ENCODE measurements at places on chromosomes 3 and 15. TPM values are rescaled to one million over a fixed set of nuclear protein-coding genes. Genes with fewer than 3 reads are reported as not detected.

TOP2B gene
- polyA plus RNA-seq: 283 TPM

- no peak for DNase-seq
These were observed 188.3 kb upstream of the THBS1 start for GRCh38 chr15:39392469-39393047.

ANKUB1 gene
- polyA plus RNA-seq: 0.46 TPM

KBTBD8 gene
- polyA plus RNA-seq: 0.92 TPM

GRCh38 chr3:67094167-67094566 is 96.1 kb downstream of the KBTBD8 start:
- DNase-seq: no peak

GRCh38 chr15:29337156-29337959 is 67.7 kb upstream of the NSMCE3 start:
- no peak for DNase-seq

GRCh38 chr3:11929531-11929930 is 74.7 kb upstream of the SYN2 start:
- DNase-seq: no peak

DNA sequence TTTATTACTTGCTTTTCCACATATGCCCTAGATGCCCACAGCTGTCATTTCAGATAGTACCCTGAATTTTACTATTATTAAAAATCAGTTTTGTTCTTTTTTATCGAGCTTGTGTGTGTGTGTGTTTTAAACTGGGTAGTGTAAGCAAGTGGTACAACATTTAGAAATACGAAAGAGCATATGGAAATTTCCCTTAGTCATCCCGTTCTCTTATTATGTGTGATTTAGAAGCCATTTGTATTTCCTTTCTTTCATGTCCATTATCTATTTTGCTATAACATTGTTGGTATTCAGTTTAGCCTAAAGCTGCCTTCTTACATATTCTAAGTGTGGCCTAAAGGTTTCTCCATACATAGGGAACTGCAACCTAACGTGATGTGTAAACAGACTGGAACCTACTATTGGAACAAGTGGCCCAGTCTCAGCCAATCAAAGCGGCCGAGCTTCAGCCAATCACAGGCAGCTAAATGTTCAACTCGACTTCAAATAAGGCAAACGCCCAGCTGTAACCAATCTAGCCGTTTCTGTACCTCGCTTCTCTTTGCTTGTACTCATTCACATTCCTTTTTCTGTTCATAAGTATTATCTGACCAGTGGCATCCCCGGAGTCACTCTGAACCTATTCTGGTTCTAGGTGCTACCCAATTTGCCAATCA is 14.7 kb upstream of the SYN2 start:
- DNase-seq: no peak

- no peak for DNase-seq
These were observed 93.0 kb upstream of the TSPAN3 start for GRCh38 chr15:77163781-77164384.

GRCh38 chr3:165359005-165359404 is 162.8 kb upstream of the SLITRK3 start:
- no peak for DNase-seq

GRCh38 chr3:183438735-183439134 is 10.3 kb upstream of the MCF2L2 start:
- no peak for DNase-seq

DNA sequence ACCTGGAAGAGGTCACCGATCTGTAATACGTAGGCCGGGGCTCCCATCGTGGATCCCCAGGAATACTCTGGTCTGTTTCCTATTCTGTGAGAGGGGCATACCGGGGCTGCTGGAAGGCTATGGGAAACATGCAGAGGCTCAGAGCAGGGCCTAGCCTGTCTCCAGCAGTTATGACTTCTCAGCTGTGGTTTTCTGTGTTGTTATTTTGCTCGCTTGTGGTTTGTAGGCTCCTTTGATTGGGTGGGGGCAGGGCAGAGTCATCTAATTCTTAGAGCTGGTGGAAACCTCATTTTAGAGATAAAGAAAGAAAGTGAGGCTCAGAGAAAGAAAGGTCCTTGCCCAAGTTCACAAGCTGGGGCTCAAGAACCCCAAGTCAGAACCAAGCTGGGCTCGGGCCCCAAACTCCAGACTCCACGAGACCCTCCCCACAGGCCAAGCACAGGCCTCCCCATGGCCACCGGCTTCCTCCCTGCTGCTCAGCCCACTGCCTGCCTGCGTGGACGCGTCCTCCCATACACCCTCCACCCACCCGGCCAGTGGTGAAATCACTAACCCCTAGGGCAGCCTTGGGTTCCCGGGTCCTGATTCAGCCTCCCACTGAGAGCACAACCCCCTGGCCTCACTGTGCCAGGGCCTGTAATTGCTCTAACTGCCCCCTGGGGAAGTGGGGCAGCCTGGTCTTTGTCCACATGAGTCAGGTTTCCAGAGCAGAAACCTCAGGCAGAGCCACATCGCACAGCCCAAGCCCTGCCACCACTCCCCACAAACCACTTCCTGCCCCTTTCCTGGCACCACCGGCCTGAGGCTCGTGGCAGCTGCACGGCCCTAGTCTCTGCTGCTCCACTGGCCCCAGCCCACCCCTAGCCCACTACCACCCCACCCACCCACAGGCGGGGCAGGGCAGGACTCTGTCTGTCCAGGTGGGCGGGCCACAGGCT is 270.8 kb downstream of the UACA start:
- no peak for DNase-seq

Data from renal cortex interstitium (tissue), 15 donors.